ENCODE measurements at places on chromosomes 4 and X.

- DNase-seq: no peak
Observed at GRCh38 chrX:50000937-50001542, 78.6 kb downstream of the CLCN5 start.

DNA sequence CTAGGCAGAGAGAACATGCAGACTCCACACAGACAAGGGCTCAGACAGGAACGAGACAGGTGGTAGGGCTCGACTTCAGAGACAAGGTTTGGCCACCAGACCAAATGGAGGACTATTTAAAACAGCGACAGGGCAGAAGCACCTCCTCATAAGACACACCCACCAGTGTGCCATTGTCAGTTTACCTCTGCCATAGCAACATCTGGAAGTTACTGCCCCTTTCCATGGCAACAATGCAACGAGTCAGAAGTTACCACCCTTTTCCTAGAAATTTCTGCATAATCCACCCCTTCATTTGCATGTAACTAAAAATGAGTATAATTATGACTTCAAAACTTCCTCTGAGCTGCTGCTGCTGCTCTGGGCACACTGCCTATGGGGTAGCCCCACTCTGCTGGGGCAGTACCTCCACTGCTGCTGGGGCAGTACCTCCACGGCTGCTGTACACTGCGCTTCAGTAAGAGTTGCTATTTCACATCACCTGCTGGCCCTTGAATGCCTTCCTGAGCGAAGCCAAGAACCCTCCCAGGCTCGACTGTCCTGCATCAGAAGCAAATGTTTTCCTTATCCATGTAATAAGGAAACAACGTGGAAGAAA is 2222.3 kb upstream of the AGA start:
- DNase-seq: no peak

DNA sequence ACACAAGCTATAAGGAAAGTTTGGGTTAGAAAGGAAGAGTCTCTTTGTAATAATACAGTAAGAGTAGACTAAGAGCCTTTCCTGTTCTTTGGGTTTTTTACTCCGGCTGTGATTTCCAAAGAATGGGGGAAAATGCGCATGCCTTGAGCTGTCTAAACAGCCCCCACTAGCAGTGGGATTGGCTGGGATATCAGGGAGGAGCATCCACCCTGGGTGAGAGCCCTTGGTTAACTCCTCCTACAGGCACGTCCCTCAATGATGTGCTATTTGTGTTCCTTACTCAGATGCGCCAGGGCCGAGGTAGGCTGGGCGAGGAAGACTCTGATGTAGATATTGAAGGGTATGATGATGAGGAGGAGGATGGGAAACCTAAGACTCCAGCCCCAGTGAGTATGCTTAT is 74.0 kb upstream of the OGT start:
- DNase-seq: no peak

- no peak for DNase-seq
Observed at GRCh38 chrX:112851161-112851779, 10.6 kb upstream of the AMOT start.

DNA sequence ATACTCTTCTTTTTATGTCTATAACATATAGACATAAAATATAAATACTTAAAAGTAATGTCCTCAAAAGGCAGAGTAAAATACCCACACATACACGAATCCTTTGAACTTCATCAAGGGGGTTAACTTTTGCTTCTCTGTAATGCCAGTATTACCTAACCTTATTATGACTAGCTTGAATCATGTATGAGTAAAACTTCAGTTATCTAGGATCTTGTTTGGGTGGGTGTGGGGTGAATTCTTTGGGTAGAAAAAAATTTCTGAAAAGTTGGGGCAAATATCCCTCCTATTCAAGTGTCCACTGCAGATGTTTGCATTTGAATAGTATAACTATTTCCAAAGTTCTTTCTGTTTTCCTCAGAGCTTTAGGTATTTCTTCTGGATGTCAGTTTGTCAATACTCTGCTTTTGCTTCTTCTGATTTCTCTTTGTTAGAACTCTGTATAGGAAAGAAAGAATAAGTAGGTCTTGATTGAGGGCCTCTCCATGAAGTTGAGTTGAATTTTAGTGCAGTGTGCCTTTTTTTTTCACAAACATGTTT is 173.8 kb downstream of the ADGRL3 start:
- DNase-seq: no peak

DNA sequence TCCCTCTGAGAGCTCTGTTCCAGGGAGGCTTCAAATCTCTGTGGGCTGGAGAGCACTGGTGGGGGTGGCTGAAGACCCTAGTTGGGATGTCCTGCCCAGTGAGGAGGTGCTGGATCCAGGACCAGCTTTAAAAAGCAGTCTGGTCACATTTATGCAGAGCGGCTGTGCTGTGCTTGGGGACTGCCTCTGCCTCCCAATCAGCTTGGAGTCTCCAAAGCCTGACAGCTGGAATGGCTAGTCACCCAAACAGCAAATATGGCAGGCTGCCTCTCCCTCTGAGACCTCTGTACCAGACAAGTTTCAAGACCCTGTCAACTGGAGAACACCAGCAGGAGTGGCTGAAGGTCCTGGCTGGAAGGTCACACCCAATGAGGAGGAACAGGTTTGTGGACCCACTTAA is 848.1 kb upstream of the DIAPH2 start:
- no peak for DNase-seq

GRCh38 chr4:153542131-153542530 is 76.0 kb downstream of the TMEM131L start:
- DNase-seq: no peak

GRCh38 chr4:94615451-94615850 is 142.3 kb upstream of the BMPR1B start:
- no peak for DNase-seq

- no peak for DNase-seq
Observed at GRCh38 chrX:20046864-20047263, 56.0 kb upstream of the BCLAF3 start.

DNA sequence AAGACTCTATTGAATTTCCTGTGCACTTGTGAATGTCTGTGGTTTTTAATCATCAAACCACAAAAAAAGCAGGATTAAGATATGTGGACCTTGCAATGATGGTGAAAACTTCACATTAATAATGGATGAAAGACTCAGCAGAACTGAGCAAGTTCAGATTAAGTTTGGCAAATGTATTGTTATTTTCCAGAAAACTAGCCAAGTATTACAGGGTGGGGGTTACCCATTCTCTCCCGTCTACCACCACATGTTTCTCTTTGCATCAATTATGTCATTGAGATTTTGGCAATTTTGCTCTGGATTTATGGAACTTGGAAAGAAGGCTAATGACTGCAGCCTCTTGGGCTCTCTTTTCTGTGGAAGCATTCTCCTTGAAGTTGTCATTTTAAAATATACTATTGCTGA is 577.1 kb downstream of the ANKRD50 start:
- DNase-seq: no peak

DNA sequence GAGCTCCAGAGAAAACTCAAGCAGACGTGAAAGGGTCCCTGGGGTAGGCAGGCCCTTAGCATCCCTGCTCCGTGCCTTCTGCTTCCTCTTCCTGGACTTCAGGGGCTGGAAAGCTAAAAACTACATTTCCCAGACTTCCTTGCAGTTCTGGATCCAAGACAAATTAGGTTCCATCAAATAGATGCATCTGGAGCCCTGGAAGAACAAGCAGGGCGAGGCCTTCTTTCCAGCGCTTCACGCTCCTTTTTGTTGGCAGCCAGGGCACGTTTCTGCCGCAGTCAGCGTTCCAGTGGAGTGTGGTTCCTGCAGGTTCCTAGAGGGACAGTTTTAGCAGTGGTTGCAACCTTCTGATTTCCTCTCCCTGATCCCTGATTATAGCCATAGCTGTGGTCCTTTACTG is 53.6 kb upstream of the MSX1 start:
- no peak for DNase-seq

- no peak for DNase-seq
Observed at GRCh38 chr4:20367446-20367845, 115.7 kb downstream of the SLIT2 start.

All from effector memory CD8-positive, alpha-beta T cell (primary cell).